ENCODE measurements at places on chromosomes 12 and 14.

DNA sequence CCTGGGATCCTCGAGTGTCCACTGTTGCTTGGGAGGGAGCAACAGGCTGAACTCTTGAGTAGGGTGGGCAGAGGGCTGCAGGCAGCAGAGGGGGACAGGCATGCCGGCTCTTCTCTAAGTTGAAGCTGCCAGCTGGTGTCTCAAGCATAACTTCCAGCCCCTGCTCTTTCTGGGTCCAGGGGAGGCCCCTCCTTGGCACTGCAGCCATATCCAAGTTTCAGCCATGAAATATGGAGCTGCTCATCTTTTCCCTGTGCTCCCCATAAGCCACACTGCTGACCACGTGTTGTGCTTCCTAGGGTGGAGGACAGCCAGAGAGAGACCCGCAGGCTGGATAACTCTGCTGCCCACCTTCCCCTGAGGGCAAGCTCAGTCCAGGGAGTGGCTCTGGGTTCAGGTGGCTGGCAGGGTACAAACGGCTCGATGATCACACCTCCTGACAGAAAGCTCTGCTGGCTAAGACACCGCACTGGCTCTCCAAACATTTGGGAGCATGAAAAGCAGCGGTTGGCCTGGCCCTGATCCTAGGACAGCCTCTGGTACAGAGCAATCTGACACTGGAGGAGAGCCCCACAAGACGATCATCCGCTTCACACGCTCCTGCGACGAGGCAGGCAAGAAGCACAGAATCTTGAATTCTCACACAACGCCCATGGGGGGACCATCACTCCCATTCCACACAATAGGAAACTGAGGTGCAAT lies 79.6 kb downstream of the PITPNM2 start:
- no peak for DNase-seq

DNA sequence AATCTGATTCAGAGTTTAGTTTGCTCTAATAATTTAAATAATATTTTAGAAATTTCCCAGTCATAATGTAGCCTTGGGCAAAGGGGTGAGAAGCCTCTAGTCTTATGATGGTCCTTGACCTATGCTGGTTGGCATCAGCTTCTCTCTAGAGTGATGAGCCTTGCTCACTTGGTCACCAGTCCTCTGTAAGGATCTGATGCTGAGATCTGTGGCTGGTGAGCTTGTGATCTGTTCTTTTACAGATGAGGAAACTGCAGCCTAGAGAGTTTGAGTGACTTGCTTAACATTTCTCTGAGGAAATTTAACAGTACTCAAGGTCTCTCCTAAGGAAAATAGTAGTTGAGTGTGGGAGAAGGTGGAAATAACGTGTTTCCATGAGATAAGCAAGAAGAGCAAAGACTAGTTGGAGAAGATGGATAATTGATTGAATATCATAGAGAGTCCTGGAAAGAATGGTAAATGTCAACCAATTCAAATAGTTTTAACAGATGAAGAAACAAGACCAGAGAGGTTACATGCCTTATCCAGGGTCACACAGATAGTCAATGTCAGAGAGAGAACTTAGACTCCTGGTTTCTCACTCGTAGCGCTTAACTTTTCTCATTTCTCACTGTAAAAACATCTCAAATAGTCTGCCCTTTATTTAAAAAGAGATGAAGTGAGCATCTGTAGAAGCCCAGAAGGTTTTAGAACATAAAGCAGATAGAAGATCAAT lies 89.7 kb upstream of the ETV6 start:
- DNase-seq = no peak

DNA sequence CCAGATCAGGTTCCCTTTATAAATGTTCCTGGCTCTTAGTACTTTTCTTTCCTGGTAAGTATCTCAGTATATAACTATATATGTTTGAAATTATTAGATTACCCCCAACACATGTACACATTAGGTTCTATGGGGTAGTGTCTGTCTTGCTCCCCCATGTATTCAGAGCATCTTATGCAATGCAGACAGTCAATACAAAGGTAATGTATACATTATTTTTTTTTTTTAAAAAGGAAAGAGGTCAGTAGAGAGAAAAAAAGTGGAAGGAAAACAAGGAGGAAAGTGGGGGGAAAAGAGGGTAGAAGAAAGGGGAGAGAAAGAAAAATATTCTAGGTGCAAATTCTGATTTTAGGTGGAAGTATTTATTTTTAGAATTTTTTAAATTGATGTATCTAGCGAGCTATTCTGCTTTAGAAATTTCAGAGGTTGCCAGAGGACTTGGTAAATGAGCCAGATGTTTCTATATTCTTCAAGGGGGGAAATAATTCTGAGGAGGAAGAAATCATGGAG lies 157.9 kb downstream of the STXBP6 start:
- no peak for DNase-seq

DNA sequence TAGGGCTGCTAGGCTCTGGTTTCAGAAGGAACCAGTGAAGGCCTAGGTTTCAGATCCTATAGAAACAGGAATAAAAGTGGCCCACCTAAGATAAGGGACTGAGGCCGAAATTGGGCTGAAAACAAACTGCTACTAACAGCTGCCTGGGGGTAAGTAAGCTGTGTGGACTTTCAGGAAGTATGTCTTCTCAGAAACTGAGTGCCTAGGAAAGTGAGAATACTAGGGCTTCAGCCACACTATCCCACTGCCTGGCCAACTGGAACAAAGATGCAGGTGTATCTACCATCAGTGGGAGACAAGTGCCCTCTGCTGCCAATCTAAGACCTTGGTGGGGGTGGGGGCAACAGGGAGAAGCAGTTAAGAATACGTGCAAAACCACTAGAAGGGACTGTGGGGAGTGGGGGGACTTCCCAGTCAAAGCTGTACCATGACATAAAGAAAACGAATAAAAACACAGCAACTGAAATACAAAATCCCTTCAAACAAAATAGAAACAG lies 82.5 kb downstream of the MED13L start:
- DNase-seq = no peak

DNA sequence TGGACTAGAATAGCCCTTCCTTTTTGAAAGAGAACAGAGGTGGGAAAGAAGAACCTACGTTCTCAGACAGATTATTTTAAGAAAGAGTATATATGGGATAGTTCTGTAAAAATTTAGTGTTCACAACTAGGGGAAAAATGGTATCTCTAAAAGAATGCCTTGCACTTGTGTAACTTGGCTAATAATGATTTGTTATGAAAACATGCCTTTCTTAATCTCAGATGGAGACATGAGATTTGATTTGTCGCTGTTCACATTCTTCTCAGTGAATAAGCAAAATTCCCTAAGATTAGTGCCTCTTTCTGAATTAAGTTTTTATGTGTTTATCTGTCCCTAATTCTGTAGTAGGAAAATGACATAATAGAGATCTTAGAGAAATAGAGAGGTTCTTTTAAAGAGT lies 100.8 kb downstream of the USP15 start:
- no peak for DNase-seq

- no peak for DNase-seq
Measured at GRCh38 chr12:103642240-103642864, 55.3 kb downstream of the STAB2 start.

DNA sequence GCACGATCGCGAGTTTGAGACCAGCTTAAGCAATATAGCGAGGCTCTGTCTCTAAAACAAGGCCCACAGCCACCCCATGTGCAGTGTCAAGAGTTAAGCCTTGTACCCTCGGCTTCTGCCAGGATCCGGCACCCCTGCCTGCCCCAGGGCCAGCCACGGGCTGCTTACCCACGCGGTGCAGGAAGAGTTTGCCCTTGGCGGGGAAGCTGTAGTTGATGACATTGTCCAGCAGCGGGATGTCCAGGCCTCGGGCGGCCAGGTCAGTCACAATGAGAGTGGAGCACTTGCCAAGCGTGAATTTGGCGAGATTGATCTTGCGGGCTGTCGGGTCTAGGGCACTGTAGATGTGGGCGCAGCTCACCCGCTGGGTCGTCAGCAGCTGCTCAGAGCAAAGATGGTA lies 13.1 kb downstream of the DDX54 start:
- DNase-seq = no peak

- no peak for DNase-seq
Measured at GRCh38 chr14:72057701-72058285, 125.6 kb downstream of the RGS6 start.

- DNase-seq = no peak
Measured at GRCh38 chr12:26564391-26564790, 268.6 kb downstream of the ITPR2 start.

DNA sequence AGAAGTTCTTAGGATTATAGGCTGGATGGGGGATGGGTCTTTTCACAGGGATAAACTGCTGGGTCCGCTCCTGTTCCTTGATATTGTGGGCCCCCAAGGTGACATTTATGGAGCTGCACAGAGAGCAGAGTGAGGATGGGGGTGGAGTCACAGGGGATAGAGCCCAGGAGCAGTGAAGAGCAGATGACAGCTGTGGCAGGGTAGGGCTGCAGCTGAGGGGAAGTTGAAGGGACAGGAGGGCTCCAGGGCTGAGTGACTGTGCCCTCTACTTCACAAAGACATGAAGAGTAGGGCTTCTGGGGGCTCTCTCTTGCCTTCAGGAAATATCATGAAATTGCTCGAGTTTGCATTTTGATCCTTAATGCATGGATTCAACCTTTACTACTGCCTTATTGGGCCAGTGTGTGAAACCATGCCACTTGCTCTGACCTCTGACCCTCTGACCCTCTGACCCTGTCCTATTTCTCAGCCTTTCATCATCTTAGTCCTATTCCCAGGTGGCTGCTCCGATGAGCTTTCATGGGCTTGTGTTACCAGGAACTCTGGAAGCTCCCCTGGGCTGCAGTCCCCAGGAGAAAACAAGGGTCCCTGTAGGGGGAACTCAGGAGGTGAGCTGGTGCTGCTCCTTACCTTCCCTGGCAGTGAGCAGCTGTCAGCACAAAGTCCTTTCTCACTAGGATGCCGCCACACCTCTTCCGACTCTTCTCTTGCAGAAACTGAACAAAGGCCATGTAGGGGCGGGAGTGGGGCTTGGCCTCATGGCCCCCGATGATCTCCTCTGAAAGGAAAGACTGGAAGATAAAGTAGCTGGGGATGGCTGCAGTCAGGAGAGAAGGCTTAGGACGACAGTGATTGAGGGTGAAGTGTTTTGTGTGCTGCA lies 1.6 kb downstream of the GZMH start:
- DNase-seq = no peak

- DNase-seq = no peak
Measured at GRCh38 chr14:32313844-32314376, 15.2 kb upstream of the AKAP6 start.

DNA sequence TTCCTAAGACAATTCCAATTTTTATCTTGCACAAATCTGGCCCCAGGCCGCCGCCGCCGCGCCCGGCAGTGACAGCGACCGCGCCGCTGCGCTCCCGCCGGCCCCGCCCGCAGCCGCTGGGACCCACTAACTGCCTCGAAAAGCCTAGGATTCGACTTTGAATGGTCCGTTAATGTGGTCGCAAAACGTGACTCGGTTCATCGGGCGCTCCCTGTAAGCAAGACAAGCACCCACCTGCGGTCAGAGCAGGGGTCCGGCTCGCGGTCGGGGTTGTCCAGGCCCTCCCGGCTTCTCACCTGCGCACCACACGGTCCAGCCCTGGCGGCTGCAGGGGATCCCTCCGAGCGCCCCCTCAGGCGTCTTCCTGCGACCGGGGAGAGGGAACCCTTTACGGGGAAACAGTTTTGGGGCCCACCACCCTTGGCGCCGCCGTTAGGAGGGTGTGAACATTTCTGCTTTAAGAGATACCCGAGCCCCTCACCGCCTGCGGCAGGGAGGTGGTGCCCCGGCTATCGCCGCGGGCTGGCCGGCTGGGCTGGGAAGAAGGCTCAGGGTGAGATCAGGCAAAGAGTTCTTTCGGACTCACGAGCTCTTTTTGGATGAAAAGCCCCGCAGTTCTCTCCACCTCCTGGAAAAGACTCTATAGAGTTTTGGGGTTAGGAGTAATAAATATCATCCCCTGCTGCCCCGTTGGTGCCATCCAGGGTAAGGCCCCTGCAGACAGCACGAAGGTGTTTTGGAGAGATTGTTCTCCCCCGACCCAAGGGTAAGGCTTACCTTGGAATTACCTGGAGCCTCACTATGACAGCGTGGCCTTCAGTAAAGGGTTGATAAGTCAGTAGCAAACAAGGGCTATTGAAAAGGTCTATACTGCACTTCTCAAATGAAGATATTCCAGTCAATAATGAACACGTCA lies 13.6 kb upstream of the FOXJ2 start:
- no peak for DNase-seq

DNA sequence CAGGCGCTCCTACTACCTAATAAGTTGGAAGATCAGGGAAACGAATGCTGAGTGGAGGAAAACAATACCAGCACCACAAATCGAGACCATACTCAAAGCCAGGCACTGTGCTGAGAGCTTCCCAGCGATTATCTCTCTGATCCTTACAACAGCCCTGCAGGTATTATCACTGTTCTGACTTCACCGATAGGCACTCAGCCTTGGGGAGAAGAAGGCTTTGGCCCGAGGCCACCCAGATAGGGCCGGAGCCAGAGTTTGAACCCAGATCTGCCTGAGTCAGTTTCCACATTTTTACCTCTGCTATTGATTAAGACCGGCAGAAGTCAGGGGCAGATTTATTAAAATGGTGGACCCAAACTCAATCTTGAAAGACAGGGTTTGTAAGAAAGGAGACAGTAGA lies 4.9 kb downstream of the SVOP start:
- DNase-seq = no peak

- no peak for DNase-seq
Measured at GRCh38 chr12:106976668-106977067, 10.3 kb downstream of the MTERF2 start.

GRCh38 chr12:17588968-17589367 lies 501.0 kb downstream of the RERGL start:
- no peak for DNase-seq

DNA sequence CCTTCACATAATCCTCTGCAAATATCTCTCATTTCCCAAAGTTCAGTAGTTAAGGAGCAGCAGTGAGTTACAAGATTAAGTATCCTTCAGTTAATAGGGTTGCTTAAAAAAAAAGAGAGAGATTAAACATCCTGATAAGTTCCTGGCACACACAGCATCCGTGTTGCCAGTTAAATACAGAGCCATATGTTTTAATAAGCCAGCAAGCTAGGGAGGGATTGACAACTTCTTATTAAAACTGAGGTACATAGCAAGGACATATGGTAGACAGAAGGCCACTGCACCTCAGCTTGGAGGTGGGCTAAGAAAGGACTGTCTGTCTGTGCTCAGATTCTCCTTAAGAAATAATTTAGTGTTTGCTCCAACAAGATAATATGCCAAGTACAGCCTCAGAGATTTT lies 9.6 kb upstream of the TMEM30B start:
- no peak for DNase-seq

- no peak for DNase-seq
Measured at GRCh38 chr12:95279856-95280255, 62.2 kb downstream of the VEZT start.

DNA sequence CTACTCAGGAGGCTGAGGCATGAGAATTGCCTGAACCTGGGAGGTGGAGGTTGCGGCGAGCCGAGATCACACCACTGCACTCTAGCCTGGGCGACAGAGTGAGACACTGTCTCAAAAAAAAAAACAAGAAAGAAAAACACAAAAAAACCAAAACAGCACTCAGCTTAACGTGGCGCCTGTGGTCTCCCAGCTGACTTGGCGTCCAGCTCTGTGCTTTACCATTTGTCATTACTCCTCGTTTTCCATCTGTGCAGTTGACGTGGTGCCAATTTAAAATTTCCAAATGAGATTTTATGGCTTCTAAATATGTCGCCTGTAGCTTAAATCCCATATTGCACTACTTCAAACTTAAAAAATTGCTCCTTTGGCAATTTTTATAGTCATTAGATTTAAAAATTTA lies 2.0 kb downstream of the MGP start:
- DNase-seq = no peak

All from NCI-H510A treated with DMSO at 0.1 percent for 48 hours (cell line).